ENCODE measurements at places on chromosomes 11 and 22.

GRCh38 chr11:122715548-122716440 lies 60.3 kb downstream of the UBASH3B start:
- no peak for DNase-seq

DNA sequence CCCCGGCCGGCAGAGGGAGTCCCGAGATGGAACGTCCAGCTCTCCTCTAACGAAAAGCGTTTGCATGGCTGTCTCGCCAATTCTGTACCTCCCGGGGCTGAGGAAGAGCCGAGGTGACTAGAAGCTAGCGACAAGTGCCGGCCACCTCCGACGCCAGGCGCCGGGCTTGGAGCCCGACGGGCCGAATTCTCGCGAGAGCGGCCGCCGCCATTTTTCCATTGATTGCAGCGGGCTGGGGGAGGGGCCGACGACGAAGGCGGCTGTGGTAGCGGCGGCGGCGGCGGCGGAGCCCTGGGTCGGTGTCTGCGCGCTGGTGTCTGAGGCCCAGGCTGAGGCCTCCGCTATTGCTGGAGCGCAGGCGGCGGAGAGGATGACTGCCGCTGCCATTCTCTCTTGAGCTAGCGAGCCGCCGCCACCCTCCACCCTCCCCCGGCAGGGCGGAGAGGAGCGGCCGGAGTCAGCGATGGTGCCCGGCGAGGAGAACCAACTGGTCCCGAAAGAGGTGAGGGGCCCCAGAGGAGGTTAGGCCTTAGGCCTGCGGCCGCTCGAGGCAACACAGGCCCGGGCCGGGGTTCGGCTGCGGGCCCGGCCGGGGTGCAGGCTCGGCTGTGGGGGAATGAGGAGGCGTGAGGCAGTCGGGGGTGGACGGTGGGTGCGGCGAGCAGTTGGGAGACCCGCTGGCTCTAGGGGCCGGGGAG lies at the start of gene USP47:
Gene USP47 (plus strand): TSS at position 250 of the 698 bp plus-strand sequence. CDS start 214 bp downstream, at position 464.
- peak; percentile 91 for DNase-seq

DNA sequence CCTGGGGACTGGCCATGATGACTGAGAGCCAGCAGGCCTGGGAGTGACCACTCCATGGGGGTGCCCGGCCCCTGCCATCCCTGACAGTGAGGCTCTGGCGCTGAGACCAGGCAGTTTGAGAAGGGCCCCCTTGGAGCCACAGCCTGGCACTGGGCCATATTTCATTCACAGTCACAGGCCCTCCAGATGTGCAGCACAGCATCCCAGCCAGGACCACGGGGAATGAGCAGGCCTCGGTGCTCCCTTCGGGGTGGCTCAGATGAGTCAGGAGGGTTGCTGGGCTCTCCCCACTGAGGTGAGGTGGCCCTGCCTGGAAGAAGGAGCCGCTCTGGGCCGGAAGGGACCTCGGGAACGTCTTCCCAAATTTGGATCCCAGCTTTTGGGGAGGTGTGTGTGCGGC lies 53.0 kb downstream of the GRAMD4 start:
- no peak for DNase-seq

- no peak for DNase-seq
Measured at GRCh38 chr11:60941371-60942119, 10.4 kb downstream of the SLC15A3 start.

DNA sequence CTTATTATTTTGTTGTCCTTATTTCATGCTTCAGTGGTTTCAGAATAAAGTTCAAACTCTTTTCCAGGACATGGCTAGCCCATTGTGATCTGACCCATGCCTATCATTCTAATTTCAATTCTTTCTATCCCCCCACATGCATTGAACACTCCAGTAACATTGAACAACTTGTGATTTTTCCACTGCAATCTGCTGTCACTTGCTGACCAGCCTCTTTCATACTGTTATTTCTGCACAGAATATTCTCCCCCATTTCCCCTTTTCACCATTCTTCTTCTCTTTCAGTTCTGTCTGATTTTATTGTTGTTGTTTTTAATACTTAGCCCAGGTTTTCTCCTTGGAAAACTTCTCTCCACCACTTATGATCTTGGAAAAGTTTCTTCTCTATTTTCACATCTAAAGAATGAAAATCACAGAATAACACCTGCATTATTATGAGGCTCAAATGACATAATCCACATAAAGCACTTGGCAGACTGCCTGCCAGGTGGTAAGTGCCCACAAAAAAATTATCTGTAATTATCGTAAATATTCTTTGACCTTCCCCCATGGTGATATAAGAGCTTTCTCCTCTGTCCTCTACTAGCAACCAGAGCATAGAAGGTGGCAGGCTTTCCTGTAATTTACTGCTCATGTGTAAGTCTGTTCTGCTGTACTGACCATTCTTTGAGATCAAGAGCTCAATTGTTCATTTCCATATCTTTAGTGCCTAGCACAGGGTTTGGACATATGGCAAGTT lies 51.9 kb upstream of the EED start:
- DNase-seq: no peak
